ENCODE measurements at places on chromosomes 3 and 15.
A peak's percentile ranks its signal among the peaks of the same experiment; 100 is the strongest.

DNA sequence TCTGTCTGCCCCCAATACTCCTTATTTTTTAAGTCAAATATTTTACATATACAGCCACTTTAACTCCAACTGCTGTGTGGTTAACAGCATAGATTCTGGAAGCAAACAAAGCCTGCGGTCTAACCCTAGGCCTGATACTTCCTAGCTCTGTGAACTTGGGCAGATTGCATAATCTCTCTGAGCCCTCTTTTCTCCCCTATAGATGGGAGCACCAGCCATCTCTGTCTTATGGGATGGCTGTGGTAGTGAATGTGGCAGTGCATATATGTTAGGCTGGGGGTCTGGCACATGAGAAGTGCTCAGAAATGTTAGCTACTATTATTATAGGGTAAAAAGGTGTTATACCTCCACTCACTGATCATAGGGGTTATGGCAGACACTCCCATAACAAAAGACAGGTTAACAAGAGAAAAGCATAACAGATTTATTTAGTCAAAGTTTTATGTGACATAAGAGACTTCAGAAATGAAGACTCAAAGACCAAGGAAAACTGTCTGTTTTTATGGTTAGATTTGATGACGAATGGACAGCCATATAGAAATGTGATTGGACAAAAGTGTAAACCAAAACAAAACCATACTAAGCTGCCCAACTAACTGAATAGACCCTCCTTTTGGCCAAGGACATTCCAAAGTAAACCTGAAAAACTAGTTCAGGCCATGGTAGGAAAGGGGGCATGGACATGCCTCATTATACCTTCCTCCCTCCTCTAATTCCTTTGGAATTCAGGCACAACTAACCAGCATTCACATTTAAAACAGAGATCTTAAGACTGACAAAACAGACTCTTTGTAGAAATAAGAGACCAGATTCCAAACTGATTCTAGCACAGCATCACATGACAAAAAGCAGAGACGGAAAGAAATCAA lies 53.9 kb upstream of the DAZL start:
- DNase-seq, result no peak

DNA sequence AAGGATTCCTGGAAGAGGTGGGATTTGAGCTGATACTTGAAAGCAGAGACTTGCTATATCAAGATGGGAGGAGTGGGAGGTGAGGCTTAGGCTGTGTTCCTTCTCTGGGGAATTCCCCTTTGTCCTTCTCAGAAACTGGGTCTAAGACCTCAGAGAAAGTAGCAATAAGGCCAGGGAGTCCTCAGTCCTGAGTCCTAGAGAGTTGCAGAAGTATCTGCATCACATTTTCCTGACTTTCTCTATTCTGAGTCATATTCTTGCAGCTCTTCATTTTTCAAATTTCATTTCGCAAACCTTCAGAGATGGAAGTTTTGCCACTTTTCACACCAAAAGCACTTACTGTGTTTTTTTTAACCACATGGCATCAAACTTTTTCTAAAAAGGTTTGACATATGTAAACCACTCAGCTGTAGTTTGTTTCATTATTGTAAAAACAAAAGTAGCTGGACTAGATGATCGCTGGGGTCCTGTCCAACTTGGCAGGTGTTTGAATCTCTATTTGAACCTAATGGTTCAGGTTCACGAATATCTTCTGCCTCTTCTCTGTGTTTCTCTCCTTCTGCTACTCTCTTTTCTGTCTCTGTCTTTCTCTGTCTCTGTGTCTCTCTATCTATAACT lies 21.3 kb downstream of the COLQ start:
- no peak for DNase-seq

GRCh38 chr15:74767167-74768098 lies 14.4 kb upstream of the CSK start:
- no peak for DNase-seq

GRCh38 chr3:155342344-155342743 lies 48.9 kb upstream of the STRIT1 start:
- no peak for DNase-seq

DNA sequence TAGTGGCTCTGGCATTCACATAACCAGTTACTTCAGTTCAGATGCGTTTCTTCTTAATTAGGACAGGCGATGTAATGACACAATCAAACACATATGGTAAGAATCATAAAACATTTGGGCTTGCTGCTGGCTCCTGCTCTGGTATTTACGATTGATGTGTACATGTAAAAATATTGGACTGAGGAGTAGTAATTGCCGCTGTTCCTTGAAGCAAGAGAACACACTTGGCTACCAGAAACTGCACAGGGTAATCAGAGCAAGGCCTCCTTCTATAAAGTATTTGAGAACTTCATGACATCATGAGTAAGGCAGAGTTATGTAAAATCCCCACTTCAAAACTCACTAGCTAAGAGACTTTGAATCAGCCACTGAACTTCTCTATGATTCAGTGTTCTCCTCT lies 158.1 kb downstream of the SSR3 start:
- DNase-seq, result no peak

DNA sequence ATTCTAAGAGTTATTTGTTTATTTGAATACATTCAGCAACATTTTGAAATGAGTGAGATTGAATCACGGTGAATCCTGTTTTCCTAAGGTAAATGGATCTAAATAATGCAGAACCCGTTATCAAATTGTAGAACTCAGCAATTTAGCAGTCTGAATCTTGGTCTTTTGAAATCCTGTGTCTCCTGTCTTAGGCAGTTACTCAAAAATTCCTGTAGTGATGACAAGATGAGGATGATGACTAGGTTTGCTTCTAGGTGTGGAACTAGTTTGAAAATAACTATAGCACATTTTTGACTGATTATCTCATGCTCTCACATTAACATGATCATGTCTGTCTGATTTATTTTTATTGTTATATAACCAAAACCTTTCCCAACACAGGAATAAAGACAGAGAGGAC lies 115.0 kb downstream of the RAP2B start:
- DNase-seq, result no peak

GRCh38 chr3:193068365-193068764 lies 150.7 kb upstream of the MB21D2 start:
- no peak for DNase-seq

GRCh38 chr15:85980946-85981345 lies 98.7 kb upstream of the AGBL1 start:
- no peak for DNase-seq

DNA sequence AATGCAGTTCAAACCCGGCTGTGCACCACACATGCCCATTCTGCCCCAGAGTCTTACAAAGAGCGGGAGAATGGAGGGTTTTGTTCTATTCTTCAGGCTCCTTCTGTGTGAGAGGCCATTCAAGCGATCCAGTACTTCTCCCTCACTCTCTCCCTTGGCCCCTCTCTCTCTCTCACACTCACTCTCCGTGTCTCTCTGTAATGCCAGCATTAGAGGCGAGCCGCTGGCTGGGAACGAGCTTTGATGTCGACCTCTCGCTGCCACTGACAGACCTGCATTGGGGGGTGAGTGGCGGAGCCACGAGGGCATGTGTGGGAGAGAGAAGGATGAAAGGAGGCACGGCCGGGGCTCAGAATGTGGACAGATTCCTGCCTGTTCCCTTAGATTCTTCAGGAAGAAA lies 231.7 kb upstream of the ARRDC4 start:
- no peak for DNase-seq

GRCh38 chr3:176167272-176167671 lies 1030.0 kb downstream of the TBL1XR1 start:
- DNase-seq, result no peak

GRCh38 chr3:71307991-71308697 lies 275.4 kb downstream of the FOXP1 start:
- DNase-seq, result no peak

DNA sequence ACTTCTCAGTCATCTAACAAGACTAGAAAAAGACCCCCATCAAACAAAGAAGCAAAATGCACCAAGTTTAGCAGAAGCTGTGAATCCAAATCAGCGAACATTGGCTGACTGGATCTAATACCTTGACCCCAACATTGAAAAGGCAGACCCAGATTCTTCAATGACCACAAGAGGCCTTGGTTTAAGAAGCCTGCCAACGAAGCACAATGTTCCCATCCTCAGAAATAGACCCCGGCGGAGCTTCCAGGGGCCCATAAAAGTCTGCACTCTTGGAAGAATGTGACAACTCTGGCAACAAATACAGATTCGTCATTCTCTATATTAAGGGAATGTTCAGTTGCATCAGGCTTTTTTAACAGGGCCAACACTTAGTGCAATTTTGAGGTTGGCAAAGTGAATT lies 112.8 kb upstream of the BCL6 start:
- DNase-seq, result no peak

DNA sequence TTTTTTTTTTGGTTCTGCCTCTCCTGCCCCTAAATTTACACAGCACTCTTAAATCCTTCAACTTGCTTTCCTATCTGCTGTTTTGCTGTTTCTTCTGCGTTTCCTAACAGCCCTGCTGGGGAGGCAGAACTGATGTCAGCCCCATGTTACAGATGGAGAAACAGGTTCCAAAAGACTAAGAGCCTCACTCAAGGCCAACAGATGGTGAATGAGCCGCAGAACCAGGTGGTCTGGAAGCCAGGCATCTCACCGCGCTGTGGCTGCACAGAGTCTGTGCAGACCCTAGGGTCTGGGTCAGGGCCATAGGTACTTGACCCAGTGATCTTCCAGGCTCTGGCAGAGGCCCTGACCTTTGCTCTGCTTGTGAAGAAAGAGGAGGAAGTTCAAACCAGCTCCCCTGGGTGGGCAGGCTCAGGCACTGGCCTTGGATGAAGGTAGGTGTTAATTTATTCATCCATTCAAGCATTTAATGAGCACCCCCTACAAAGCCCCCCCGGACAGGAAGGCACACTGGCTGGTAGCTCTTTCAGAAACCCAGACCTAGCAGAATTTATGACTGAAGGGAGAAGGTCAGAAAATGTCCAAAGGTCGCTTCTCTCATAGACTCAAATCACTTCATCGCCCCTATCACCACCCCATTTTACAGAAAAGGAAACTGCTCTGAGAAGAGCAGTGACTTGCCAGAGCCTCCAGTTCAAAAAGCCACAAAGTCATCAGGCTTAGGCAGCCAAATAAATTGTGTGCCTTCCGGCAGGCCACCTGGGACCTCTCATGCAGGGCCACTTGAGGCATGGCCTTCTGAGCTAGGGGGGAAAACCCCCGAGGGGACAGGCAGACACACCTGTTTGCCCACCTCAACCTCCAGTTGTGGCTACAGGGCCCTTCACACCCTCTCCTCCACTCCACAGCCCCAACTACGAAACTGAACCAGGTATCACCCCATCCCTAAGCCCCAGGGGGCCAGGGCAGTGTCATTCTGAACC lies 2.7 kb downstream of the CHDH start:
- DNase-seq, result no peak

- DNase-seq, result no peak
These were observed 212.3 kb upstream of the LRRFIP2 start for GRCh38 chr3:37386627-37387230.

DNA sequence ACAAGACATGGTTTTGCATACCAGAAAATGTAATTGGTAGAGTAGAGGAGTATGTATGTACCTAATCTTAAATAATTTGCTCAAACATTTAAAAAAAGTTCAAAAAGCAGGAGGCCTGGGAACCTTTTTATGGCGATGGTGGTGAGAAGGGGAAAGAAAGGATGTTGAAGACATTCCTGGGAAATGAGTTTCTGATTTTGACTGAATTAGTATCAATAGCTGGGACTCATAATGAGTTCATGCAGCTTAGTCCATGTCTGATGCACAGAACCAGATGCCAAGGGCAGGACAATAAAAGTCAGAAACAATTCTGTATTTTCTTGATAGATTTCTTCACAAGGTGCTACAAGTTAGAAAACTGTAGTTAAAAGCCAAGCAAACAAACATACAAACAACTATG lies 395.3 kb downstream of the GAP43 start:
- DNase-seq, result no peak

- peak; percentile 8 for DNase-seq
These were observed 103.1 kb downstream of the HCN4 start for GRCh38 chr15:73265536-73266153.

DNA sequence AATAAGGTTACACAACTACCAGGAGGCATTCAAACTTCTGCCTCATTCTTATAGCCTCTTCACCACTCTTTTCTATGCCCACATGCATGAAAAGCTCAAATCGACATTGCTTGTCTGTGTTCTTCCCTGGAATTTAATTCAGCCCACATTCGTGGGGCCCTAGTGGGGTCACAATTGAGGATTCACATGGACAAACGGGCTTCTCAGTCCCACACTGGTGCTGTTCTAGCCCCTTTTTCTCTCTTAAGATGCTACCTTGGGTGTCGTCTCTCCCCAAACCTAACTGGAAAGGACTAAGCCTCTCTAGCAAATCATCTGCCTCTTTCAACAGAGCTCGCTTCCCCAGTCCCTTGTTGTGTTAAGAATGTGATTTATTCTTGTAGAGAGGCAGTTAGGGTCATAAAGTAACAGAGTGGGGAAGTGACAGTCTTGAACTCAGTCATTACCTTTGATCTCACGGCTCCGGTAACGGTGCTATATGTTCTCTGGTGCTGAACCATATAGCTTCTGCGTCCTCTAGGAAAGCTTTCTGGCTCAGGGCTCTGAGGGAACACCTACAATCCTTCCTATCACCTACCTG lies 4.9 kb downstream of the LPP start:
- no peak for DNase-seq

DNA sequence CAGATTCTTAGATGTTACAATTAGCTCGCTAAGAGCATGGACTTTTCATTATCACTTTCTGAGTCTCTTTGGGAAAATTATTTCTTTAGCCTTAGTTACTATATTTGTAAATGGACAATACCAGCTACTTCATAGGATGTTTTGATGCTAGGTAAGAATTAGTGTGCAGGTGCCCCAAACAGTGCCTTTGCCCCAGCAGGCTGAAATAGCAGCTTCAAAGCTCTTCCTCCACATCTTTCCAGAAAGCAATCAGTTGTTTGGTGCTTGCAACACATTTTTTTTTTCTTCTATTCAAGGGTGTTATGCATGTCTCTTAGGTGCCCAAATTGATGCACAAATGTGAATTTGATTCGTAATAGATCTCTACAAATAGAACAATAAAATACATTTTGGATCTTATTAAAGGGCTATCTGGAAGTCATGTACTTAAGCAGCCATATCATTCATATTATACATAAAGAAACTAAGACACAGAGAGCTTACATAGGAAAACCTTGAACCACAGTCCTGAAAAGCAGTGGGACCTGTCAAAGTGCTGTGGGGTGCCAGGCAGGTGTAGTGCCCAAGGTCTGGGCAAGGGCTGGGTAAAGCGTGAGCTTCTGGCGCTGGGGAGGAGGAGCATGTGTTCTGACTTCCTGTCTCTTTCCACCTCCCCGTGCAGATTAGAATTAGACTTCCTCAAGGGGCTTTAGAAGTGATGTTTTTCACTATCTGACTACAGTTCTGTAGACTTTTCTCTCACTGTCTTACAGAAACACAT lies 62.9 kb downstream of the FNDC3B start:
- DNase-seq, result no peak

GRCh38 chr3:32946973-32947788 lies 4.3 kb upstream of the CCR4 start:
- no peak for DNase-seq

- no peak for DNase-seq
These were observed 3.7 kb downstream of the MKRN2OS start for GRCh38 chr3:12541625-12542024.

DNA sequence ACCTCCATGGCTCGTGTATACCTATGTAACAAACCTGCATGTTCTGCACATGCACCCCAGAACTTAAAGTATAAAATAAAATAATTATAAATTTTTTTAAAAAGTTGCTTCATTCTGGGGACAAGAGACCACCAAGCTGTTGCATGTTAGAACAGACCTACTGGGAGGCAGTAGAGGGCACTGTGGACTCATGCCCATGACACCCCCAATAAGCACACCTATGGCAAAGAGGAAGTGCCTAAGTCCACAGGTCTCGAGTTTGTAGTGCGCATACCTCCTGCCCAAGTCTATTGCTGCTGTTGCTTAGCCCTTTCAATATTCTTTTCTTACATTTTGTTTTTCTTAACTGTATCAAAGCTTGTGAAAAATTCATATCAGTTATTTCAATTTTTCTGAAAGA lies 267.9 kb upstream of the THBS1 start:
- no peak for DNase-seq
